Activated gamma-delta T cell (primary cell): ENCODE measurements at places on chromosomes 12 and 14.
A peak's percentile ranks its signal among the peaks of the same experiment; 100 is the strongest.

DNA sequence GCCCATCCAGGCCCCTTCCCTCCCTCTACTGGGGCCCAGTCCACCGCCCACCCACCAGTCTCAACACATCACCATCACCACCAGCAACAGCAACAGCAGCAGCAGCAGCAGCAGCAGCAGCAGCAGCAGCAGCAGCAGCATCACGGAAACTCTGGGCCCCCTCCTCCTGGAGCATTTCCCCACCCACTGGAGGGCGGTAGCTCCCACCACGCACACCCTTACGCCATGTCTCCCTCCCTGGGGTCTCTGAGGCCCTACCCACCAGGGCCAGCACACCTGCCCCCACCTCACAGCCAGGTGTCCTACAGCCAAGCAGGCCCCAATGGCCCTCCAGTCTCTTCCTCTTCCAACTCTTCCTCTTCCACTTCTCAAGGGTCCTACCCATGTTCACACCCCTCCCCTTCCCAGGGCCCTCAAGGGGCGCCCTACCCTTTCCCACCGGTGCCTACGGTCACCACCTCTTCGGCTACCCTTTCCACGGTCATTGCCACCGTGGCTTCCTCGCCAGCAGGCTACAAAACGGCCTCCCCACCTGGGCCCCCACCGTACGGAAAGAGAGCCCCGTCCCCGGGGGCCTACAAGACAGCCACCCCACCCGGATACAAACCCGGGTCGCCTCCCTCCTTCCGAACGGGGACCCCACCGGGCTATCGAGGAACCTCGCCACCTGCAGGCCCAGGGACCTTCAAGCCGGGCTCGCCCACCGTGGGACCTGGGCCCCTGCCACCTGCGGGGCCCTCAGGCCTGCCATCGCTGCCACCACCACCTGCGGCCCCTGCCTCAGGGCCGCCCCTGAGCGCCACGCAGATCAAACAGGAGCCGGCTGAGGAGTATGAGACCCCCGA, 6.8 kb upstream of the RNU7-1 start:
- no peak for DNase-seq

- no peak for DNase-seq
Measured at GRCh38 chr12:49689237-49689636, 18.0 kb downstream of the FMNL3 start.

- DNase-seq = no peak
Measured at GRCh38 chr14:58128416-58128815, 23.6 kb downstream of the ARMH4 start.

DNA sequence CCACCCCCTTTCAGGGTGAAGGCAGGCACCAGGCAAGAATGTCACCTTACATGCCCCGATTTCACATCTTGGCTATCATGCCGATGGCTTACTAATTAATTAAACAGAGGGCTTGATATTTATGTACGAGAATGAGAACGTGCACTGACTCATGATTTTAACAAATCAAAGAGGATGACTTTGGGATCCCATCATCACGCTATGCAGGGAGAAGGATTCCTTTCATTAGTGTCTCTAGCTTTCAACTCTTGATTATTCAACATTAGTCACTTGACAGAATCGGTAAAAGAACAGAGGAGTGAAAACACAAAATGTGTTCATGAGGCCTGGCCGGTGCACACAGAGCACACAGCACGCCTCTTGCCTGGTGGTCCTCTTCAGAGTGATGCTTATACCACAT, 80.6 kb downstream of the PRKAB1 start:
- no peak for DNase-seq

DNA sequence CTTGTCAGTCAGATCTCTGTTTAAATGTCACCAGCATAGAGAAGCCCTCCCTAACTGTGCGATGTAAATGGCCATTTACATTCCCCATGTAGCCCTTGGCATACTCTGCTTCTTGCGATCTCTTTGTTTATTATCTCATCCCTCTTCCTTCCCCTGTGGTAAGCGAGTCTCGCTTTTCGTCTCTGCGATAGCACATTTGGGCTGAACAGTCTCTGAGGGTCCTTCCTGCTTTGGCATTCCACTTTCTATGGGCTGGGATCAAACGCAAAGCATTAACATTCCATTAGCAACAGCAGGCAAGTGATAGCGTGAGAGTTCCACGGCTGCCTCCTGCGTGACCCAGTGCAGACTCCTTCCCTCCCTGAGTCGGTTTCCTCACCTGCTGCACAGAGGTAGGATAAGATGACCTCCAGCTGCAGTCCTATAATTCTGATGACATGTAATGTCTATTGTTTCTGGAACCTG, 61.4 kb upstream of the TUNAR start:
- DNase-seq = no peak

GRCh38 chr12:65490250-65490649, 211.8 kb downstream of the MSRB3 start:
- DNase-seq = no peak

DNA sequence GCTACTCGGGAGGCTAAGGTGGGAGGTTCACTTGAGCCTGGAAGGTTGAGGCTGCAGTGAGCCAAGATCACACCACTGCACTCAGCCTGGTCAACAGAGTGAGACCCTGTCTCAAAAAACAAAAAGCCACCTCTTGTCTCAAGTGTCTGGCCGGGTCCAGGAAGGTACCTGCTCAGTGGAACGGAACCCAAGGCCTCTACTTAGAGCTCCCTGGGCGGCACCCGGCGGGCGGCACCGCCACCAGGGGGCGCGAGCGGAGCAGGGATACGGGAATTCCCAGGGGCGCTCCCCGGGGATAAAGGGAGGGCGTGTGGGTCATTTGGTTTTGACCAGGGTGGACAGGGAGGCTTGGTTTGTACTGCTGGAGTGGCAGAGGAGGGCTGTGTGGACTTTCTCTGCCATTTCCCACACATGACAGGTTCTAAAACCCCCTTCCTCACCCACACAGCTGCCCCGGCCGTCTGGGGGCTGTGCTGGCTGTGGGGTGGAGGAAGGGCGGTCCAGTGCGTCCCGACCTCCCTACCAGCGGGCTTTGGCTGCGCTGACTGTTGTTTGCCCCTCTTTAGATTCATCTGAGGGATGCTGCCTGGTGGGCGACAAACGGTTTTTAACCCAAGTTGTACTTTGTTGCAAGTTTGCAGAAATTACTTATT, 91.4 kb downstream of the SETD3 start:
- DNase-seq = no peak

DNA sequence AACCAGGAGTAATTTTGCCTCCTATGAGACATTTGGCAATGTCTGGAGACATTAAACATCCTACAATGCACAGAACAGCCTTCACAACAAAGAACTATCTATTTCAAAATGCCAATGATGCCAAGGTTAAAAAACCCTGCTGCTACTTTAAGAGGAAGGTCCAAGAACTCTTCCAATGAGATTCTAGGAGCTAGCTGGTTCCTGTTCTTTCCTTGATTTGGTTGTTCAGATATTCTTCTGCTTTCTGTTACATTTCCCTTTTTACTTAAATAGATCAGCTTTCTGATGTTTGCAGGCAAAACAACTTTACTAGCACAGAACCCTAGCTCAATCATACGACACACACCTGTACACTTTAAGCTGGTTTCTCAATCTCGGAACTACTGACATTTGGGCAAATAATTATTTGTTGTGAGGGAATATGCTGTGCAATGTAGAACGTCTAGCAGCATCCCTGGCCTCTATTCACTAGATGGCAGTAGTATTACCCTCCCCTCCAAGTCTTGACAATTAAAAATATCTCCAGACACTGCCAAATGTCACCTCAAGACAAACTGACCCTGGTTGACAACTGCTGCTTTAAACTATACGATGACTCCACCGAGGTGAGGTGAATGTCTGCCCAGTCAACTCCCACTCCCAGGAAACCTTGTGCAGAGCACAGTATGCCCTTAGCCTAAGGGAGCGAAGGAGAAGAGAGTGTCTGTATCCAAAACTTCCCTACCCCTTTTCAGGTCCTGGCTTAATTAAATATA, 4.4 kb downstream of the BLTP3B start:
- DNase-seq = no peak

GRCh38 chr14:58298477-58299400, at the start of gene ARID4A:
ARID4A (plus strand) TSS chr14:58298555; CDS start chr14:58299855, 1,300 bp downstream.
- DNase-seq = peak; percentile 49

DNA sequence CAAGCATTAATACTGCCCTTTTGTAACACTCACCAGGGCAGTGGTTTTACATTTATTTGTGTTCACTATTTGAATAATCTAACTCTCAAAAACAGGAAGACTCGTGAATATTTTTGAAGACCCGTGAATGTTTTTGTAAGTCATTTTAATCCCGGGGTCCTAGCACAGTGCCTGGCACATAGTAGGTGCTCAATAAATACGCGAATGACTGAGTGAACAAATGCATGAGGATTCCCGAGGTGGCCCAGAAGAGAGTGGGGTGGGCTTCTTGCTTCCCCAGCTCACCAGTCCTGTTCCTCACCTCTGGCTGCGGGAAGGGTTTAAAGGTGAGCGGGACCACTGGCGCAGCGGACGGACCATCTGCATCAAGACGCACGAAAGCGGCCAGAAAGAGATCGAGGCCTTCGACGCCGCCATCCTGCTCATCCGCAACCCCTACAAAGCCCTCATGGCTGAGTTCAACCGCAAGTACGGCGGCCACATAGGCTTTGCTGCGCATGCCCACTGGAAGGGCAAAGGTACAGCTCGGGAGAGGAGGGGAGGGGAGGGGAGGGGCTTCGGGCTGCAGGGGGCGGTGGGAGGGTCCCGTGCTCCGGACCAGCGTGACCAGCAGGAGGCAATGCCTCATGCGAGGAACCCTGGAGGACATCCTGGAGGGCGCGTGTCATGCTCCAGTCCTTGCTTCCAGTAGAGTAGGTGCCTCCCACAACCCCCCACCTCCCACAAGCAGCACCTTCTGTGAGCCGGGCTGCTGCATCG, 98.9 kb downstream of the CMKLR1 start:
- no peak for DNase-seq

DNA sequence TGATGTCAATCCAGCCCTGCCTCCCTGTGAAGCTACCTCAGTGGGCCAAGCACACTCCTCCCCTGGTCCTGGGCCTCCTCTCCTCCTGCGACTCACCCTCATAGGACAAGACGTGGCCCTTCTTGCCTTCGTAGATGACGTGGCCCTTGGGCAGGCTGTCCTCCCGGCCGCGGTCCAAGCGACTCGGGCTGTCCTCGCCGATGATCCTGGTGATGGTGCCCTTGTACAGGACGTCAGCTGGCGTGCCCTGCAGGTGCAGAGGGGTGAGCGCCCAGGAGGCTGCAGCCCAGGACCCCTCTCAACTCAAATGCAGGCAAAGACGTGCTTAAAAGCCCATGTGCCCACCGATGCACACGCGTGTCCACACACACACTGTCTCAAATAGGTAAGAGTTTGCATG, 55.6 kb downstream of the RFLNA start:
- no peak for DNase-seq

DNA sequence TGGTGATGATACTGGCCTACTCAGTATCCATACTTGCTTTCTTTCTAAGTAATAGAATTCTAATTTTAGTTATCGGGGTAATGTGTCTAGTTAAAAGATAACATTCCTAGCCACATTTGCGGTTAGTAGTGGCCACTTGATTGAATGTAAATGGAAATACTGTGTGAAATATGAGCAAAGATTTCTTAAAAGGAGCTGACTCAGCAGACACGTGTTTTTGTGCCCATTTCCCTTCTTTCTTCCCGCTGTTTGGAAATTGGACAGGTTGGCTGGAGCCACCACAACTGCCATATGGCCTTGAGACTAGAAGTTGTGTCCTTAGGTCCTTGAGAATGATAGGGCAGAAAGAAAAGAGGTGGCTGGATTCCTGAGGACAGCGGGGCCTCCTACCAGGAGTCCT, 19.8 kb upstream of the DCD start:
- no peak for DNase-seq

GRCh38 chr14:91021115-91021514, 39.3 kb downstream of the RPS6KA5 start:
- DNase-seq = no peak

DNA sequence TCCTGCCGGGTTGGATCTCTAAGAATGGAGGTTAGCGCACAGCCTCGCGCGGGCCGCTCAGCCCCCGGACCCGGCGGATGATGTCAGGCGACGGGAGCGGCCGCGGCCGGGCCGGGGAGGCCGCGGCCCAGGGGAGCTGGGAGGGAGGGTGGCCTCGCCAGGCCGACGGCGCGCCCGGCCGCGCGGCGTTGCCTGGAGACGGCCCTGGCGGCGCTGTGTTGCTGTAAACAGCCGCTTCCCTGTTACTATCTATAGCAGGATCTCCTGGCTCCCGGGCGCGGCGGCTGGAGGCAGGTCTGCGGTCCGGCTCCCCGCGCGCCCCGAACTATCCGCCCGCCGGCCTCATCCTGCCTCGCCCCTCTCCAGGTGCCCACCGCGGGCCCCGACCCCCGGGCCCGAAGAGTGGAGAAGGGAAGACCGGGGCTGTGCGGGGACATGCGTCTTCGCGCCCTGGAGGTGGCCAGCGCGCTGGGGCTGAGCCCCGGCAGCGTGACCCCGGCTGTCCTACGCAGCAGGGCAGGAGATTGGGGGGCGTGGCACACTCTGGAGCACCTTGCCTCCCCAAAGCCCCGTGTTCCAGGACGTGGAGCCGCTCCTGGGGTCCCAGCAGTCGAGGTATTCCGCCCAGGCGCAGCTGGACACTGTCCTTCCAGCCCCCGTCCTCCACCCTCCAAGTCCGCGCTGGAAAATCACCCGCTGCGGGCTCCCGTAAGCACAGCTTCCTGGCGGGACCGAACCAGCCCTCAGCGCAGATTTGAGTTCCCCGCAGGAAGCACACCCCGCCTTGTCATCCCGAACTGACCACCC, 1.4 kb upstream of the FOS start:
- peak; percentile 81 for DNase-seq

DNA sequence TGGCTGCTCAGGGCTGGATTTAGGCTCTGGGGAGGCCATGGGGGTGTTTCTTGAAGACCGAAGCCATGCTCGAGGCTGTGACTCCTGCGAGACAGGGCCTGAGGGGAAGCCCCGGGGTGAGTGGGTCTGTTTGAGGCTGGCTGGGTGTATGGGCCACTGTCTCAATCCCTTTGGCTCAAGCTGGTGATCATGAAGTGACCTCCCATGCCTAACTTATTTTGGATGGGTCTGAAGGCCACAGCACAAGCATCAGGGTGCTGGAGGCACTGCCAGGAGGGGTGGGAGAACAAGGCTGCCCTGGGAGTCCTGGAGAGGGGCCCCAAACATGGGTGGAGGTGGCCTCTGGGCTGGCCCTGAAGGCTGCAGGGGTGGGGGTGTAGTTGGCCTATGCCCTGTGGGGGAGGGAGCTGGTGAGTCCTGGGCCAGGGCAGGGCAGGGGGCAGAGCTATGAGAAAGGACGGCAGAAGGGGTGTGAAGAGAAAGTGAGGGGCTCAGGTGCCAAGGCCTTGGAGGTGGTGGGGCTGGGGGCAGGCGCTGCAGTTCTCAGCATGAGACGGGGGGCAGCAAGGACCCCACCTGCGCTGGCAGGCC, 100.9 kb downstream of the KIF26A start:
- no peak for DNase-seq

- DNase-seq = no peak
Measured at GRCh38 chr14:73457041-73457923, 1.1 kb downstream of the NUMB start.

GRCh38 chr12:6632026-6632983, 3.5 kb downstream of the LPAR5 start:
- DNase-seq = no peak
